Activated T-helper 1 cell treated with anti-CD3 and anti-CD28 coated beads, Interleukin-2, amount 50 U/mL, for 16 hours (primary cell): ENCODE measurements at places on chromosomes 3 and 15.

GRCh38 chr3:188082450-188082849 is 71.5 kb upstream of the LPP start:
- DNase-seq = no peak

GRCh38 chr3:172259111-172259541 is 189.1 kb downstream of the GHSR start:
- DNase-seq = no peak

DNA sequence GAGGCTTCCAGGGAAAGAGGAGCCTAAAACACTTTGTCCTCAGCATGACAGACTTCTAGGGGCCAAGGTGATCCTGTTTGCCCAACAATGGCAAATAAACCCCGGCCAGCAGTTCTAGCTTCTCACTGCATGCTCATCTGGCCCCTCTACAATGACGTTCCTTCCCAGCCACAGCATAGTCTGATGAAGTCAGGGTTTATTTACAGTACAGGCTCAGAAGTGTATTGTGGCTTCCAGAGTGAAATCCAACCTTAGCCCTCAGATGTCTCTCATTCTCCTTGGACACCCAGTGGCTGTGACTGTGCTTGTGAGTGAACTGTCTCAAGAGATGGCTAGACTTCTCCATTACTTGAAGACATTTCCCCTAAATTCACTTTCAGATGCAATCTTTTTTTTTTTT is 40.8 kb downstream of the BFSP2 start:
- DNase-seq = no peak

DNA sequence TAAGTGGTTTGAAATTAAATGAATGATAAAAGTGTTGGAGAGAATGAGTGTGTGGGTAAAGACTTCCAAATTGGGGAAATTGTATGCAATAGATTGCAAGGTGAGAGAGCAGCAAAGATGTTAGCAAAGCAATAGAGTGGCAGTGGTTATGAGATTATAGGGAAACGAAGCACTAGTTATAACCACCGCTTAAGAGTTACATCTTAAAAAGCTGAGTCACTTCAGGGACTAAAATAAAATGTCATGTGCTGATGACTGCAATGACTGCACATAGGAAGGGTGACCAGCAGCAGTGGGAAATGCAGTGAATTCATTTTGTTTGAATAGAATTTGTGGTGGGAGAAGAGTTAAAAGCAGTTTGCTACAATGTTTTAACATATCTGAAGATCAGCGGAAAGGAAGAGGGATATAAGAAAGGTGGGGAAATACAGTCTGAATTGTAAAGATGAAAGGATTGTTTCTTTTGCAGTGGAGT is 127.3 kb downstream of the RAP2B start:
- no peak for DNase-seq

- DNase-seq = no peak
Observed at GRCh38 chr15:99253381-99254090, 2.3 kb downstream of the LRRC28 start.

- no peak for DNase-seq
Observed at GRCh38 chr3:151146731-151147091, 56.3 kb downstream of the GPR171 start.

DNA sequence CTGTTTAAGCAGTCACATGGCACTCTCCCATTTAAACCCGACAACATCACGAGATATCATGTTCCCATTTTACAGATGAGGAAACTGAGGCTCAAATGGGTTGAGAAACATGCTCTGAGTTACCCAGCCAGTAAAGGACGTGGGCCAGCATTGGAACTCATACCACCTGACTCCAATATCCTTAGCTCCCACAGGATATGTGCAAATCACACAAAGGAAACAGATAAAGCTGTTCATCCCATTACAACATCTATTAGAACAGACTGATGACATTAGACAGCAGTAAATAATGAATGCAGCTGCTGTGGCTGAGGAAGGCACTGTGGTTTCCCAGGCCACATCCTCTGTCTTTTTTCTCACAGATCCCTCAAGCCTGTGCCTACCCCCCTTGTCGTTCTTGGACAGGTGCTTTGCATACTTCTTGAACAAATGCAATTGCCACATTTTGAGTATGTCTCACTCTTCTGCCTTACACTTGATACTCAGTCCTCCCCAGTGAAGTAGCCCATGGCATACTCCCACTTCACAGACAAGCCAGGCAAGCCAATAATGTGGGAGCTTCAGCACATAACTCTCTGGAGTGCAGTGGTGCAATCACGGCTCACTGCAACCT is 17.7 kb downstream of the FRMD4B start:
- no peak for DNase-seq

- no peak for DNase-seq
Observed at GRCh38 chr3:73597476-73597875, 27.3 kb downstream of the PDZRN3 start.

- no peak for DNase-seq
Observed at GRCh38 chr15:65766422-65767263, 25.4 kb downstream of the DENND4A start.

- DNase-seq = no peak
Observed at GRCh38 chr3:117003501-117003900, 293.9 kb downstream of the TUSC7 start.

- no peak for DNase-seq
Observed at GRCh38 chr3:10672422-10672821, 143.6 kb upstream of the SLC6A11 start.

GRCh38 chr3:43855674-43856299 is 165.0 kb downstream of the ABHD5 start:
- no peak for DNase-seq

GRCh38 chr3:133610031-133610430 is 36.5 kb downstream of the CDV3 start:
- no peak for DNase-seq

- DNase-seq = no peak
Observed at GRCh38 chr3:76310667-76311066, 525.3 kb upstream of the ZNF717 start.

DNA sequence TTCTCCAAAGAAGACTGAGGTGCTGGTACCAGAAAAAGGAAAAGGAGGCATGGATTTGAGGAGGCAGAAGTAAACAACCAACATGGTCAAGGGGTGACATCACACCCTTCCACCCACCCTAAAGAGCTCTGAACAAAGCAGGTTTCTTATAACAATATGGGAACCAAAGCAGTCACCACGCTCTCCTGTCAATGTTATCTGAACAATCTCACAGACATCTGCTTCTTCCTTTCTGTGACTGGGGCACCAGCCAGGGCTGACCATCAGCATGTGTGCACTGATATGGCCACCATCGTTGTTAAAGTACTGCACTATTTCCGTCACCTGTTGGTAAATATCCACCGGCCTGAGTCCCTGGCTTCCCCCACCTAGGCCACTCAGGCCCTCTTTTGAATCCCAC is 252.9 kb downstream of the SHQ1 start:
- DNase-seq = no peak

GRCh38 chr15:71669688-71670087 is 140.7 kb upstream of the NR2E3 start:
- DNase-seq = no peak

DNA sequence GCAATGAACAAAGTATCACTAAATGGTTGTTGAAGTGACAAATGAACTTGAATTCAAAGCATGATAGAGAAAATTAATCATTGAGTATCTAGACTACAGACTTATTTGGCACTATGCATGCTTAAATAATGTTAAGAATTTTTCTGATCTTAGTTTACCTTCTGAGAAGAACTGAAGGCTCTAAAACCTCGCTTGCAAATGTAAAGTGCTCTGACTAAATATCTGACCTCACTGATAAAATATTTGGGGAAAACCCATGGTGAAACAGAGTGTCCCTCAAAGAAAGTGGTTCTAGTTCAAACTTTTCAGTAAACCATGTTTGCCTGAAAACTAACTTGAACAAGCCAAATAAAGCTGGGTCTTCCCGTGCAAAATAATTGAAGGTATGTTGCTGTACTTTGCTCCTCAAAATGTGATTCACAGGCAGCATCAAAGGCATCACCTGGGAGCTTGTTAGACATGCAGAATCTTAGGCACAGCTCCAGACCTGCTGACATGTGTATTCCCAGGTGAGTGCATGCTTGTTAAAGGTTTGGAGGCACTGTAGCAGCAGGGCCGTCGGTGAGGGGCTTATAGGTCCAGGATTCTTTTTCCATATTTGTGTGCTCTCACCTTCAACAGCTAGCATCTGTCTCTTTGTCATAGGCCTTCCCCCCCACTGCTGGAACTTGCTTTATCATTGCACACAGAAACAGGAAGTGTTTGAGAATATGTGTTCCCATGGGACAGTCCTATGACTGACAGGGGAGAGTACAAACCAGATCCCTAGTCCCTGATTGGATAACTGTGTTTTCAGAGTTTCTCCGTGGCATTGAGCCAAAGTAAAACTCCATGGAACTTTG is 524.2 kb upstream of the LMCD1 start:
- DNase-seq = no peak

DNA sequence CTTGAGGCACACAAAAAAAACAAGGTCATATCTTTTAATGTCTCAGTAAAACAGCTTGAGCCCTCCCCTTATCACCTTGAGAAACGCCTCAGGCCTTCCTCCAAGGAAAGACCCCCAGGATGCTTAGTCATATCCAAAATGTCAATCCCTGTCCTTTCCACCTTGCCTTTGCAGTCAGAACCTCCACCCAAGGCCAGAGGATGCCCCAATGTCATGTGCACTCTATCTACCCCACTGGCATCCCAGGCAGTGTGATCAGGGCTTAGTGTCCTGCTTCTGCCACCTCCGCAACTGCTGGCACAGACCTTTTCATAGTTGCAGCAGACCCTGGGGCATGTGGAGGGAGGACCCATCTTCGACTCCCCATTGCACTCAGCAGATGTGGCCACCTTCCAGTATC is 268.0 kb upstream of the LRRFIP2 start:
- no peak for DNase-seq

GRCh38 chr3:49124991-49125670 is 4.5 kb upstream of the USP19 start:
- DNase-seq = no peak

- DNase-seq = no peak
Observed at GRCh38 chr3:18238332-18238731, 186.8 kb downstream of the SATB1 start.

DNA sequence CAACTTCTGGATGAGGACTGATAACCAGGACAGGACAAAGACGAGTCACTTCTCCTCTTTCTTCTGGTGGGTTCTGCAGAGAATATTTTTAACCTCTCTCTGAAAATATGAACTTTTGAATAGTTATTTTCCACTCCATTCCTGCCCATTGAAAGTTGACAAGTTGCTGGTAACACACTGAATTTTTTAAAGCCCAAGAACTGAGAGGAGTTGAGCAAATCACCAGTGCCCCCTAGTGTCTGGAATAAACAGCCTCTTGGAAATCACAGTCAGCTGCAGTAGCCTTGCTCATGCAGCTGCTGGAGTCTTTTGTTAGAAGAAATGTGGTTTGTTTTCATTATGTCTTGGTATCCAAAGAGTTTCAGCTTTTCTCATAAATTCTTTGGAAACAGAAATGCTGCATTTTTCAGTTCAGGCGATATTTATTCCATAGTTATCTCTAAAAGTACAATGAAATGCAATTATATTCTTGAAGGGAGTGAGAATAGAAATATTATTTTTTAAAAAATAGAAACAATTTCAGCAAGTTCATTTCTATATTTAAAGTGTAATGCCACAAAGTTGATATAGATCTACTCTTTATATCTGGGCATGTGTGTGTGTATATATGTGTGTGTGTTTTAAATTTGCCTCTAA is 741.0 kb upstream of the CBLB start:
- no peak for DNase-seq

DNA sequence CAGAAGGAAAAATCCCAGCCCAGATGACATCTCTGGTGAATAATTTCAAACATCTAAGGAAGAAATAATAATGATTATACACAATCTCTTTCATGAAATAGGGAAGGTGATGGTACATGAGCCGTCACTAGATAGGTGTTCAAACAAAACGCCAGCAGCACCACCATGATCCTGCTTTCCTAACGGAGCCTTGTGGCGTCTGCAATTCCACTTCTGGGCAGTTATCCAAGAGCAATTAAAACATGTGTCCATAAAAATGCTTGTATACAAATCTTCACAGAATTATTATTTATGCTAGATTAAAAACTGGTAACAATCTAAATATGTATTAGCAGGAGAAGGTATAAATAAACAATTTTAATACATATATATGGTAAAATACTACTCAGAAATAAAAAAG is 33.7 kb downstream of the RTP4 start:
- DNase-seq = no peak

DNA sequence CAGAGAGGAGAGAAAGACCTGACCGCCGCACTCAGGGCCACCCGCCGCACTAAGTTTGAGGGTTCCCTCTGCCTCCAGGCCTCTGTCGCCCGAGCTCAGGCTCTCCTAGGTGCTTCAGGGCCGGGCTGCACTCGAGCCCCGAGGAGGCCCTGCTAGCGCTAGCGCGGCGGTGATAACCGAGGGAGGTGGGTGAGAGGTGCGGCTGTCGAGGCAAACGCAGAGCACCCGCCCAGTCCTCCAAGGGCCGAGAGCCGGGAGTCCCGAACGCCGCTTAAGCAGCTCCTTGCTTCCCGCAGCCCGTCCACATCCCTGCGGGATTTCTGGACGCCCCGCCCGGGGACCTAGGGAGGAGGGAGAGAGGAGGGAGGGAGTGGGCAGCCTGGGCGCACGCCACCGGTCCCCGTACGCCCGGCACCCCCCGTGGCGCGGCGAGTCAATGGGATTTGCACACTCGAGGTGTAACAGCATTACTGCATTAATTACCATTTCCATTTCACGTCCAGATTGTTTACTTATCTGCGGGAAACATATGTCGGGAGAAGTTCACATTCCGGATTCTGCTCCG is 6.8 kb downstream of the SOX14 start:
- no peak for DNase-seq

DNA sequence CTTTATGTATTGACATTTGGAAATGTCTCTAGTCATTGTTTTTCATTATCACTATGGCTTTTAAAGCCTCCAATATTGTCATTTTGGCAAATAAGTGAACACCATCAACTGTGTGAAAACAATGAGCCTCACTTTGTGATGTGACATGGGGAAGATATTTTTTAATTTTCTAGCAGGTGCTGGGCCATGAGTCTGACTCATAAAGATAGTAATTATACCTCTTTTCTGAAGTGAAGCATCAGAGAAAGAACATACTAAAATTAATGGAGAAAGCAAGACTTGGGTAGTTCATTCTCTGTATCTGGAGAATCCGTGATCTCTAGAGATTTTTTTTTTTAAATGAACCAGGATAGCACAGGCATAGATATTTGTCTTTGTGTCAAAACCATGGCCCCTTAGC is 100.8 kb downstream of the CCNL1 start:
- no peak for DNase-seq

DNA sequence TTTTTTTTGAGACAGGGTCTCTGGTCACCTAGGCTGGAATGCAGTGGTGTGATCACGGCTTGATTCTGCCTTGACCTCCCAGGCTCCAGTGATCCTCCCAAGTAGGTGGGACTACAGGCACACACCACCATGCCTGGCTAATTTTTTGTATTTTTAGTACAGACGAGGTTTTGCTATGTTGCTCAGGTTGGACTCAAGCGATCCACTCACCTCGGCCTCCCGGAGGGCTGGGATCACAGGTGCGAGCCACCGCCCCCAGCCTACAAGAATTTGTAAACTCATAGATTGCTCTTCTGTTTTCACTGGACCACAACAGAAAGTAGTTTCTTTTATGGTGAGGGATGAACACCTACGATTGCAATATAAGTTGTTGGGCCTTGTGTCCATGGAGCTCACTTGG is 7.4 kb downstream of the IGF1R start:
- DNase-seq = no peak
